Psoas muscle (tissue), 8 donors: ENCODE measurements at places on chromosomes 3 and 15.

- no peak for DNase-seq
Measured at GRCh38 chr3:49772703-49773102, 13.6 kb downstream of the IP6K1 start.

GRCh38 chr3:125443923-125444322 is 68.8 kb upstream of the ZNF148 start:
- no peak for DNase-seq

- no peak for DNase-seq
Measured at GRCh38 chr3:116040152-116040551, 405.1 kb downstream of the LSAMP start.

GRCh38 chr3:127628788-127629466 is at the start of gene PODXL2:
PODXL2 (plus strand) TSS chr3:127629185; CDS start chr3:127629220, 35 bp downstream.
- peak; percentile 74 for DNase-seq

- DNase-seq, result no peak
Measured at GRCh38 chr3:158463556-158463955, 107.4 kb upstream of the MLF1 start.

GRCh38 chr15:73175382-73175781 is 123.1 kb downstream of the NEO1 start:
- DNase-seq, result no peak

DNA sequence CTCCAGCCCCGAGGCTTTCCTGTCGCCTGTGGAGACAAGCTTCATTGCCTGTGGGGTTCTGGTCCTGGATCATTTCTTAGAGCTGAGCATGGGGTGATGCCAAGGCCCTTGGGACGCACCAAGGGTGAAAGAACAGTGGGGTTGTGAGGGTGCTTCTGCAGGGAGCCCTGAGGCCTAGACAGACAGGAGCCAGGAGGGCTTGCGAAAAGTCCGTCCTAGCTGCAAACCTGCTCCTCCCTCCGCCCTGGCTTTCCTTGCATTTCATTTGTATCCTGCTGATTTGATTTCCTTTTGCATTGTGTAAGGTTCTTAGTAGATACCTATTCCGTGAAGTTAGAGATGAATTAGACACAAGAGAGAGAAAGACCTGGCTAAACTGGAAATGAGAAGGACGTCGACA is 286.9 kb upstream of the C2CD4B start:
- no peak for DNase-seq

- DNase-seq, result no peak
Measured at GRCh38 chr3:56839784-56840715, 38.3 kb upstream of the ARHGEF3 start.

- DNase-seq, result no peak
Measured at GRCh38 chr15:70835841-70836240, 18.1 kb downstream of the LARP6 start.

- DNase-seq, result no peak
Measured at GRCh38 chr3:25854214-25854613, 64.3 kb downstream of the OXSM start.
